ENCODE measurements at places on chromosomes 1 and 21.

- DNase-seq: no peak
These were observed 100.2 kb upstream of the RGS1 start for GRCh38 chr1:192475329-192475728.

DNA sequence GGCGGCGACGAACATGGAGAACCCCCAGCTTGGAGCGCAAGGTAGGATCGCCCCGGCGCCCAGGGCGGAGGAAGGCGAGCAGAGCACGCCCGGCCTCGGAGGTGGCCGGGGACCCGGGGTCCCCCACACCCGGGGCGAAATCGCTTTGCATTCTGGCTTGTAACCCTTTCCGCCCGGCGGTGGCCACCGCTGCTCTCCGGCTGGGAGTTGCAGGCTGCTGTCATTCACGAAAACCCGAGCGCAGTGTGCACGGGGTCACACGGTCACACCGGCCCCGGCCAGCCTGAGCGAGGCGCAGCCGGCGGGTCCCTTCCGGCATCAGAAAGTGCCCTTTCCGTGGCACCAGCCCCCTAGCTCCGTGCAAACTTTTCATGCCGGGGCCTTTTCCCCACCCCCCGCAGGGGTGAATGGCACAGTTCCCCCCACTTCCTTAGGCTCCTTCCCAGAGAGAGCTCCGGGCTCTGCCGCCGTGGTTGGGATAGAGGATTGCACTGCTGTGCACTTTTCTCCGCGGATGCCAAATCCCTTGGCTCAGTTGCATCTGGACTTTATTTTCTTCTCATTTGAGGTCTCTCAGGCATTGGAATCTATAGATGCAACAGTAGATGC lies 802 bp downstream of the KAZN start:
- no peak for DNase-seq

DNA sequence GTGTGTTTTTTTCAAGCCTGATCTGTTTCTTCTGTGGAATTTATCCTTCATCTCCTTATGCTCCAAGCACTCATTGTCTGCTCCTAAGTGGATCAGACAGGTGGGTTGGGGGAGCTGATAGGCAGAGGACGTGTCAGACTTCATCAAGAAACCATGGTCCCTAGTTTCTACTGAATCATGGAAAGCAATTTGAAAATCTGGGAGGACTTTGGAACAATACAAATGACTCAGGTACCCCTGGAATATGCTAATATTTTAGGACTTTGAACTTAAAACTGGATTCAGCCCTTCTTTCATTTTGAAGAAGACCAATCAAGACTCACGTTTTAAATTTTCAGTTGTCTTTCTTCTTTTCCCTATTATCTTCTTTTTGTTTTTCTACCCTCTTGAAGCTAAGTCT lies 7.7 kb downstream of the ABCG1 start:
- no peak for DNase-seq

- DNase-seq: no peak
These were observed 4.7 kb upstream of the SLAMF1 start for GRCh38 chr1:160651433-160652064.

GRCh38 chr1:238340989-238341388 lies 450.3 kb upstream of the ZP4 start:
- no peak for DNase-seq

GRCh38 chr1:166703726-166704462 lies 135.4 kb upstream of the POGK start:
- no peak for DNase-seq

Data from NCI-H2081 (cell line).